ENCODE measurements at places on chromosomes 6 and 20.

DNA sequence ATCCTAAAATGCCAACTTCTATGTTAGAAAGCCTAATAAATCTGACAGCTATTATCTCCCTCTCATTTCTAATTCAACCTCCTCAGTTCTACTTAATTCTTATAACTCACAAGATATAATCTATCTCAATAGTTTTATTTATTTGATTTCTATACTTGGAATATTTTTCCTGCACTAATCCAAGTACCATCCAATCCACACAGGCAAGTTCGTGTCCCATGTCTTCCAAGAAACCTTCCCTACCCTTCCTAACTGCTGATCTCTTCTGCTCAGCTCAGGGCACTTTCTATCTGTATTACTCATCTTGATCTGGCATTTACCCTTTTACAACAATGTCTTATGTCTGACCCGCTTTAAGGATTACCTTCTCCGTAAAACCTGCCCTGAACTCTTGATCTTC, 18.2 kb downstream of the NCOA5 start:
- no peak for DNase-seq

DNA sequence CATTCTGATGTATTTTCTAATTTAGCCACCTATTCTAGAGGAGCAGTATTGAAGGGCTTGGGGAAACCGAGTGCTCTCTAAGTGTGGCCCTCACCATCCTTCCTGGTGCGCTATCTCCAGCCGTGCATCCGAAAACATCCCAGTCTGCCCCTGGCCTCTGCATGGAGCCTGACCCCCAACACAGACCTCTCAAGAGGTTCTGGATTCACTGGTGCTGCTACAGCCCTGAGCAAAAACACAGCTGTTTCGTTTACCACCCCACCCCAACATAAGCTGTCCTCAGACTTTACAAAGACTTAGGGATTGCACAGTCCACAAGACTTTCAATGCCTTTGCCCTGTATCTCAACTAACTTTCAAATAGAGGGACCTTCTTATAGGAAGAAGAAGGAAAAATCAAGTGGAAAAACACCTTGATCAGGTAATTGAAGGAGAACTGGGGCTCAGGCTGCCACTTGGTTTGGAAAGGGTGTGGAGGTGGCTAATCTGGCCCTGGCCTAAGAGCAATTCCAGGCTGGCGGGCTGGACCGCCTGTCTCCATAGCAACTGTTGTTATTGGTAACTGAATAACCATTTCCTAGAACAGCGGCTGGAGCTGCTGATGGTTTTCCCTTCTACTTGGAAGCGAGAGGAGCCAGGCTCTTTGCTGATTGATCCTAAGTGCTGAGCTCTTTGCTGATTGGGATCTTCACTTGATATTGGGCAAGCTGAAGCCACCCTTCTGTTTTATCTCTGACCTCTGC, 90.2 kb upstream of the TOX2 start:
- no peak for DNase-seq

DNA sequence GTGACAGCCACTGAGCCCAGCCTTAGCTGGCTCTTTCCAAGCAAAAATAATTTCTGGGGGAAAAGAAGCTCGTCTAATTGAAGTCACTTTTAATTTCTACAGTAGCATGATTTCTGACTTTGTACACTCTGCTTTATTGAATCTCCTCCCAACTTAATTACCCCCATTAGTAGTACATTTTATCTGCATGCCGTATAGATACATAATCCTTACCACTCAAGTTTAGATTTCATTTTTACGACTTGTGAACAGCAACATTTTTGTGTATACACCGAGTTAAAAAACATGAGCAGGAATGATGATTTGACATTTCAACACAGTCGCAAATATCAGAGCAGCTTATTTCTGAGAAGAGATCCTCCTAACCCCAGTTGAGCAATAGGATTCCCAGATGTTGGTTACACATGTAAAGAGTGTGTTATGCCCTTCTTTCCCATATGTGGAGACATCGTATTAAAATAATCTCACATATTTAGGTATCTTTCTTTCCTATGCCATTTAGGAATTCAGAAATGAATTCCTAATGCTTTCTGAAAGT, 127.3 kb upstream of the MTHFD1L start:
- no peak for DNase-seq

DNA sequence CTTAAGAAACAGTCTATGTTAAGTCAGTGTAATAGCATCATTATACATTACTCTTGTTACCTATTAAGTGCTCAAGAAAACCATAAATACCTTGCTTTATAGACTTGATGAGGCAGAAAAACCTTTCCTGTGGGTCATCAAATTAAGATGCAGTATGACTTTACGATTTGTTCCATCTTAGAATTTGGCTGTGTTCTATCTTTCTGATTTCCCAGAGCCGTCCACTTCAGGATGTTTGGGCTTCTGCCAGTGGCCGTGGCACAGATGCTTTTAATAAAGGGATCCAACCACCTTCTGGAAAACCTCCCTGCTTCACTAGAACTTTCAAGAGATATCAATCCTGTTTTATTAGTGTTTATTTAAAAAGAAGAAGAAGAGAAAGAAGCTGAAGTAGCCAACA, 71.2 kb downstream of the PDE7B start:
- no peak for DNase-seq

DNA sequence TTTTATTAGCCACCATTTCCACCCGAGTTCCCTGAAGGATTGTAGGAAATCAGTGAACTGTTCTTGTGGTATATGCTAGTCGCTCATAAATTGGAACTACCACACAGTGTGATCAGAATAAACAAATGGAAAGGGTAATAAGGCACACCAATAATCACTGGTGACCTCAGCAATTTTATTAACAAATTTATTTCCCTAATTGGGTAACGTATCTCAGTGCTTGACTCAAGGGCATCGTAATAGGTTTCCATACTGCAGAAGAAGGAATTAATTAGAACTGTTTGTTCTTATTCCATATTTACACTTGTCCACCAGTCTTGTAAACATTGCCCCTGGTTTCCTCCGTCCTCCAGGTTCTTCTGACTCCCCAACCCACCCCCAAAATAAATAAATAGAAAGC, 10.0 kb upstream of the UQCC2 start:
- DNase-seq: no peak

GRCh38 chr20:56420028-56420427, 8.0 kb downstream of the CASS4 start:
- no peak for DNase-seq

- DNase-seq: no peak
These were observed 25.1 kb upstream of the CDH22 start for GRCh38 chr20:46333161-46333991.

GRCh38 chr20:56454754-56455153, 13.7 kb upstream of the RTF2 start:
- no peak for DNase-seq

DNA sequence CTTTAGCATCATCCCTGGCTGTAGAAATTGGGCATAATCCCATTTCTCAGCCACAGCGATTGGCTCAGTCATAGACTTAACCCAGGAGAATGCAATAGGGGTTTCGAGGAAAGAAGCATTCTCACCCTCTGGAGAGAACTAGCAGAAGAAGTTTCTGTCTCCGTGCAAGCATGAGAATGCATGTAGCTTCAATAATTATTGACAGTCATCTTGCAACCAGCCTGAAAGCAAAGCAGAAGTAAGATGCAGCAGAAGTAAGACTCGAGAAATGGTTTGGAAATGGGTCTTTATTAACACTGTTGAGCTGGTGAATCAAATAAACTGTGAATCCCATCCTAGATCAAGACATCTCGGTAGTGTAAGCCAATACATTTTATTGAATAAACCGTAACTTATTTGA, 828.8 kb upstream of the GJE1 start:
- DNase-seq: no peak

- DNase-seq: no peak
These were observed 498.9 kb downstream of the BCKDHB start for GRCh38 chr6:80605165-80605989.

DNA sequence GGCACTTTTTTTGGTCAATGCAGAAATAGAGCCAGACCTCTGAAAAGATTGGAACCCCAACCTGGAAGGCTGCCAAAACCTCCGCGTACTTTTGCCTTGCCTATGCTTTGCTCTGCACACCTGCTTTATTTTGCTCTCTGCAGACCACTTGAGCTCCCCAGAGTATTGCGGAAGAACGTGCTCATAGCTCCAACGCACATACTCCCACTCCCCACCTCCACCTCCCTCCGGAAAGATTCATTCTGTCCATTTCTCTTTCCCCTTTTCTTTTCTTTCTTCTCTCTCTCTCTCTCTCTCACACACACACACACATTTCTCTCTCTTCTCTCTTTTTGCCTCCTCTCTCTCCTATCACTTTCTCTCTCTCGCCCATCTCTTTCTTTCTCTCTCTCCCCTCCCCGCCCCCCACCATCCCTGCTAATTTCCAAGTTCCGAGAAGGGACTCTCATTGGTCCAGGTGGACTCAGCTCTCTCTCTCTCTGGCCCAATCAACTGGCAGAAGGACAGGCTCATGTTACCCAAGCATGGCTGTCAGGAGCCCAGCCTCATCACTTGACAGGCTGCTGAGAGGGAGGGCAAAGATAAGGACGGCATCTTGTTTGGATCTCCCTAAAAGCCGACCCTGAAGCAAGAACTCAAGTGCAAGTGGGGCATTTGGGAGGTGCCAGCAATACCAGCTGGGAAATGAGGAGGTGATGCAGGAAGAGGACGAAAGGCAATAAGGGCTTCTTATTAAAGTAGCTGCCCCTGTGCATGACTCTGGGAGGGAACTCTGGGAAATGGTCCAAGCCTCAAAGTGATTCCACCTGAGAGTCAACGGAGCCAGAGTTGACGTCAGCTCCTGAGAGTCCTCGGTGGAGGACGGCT, 246.1 kb downstream of the LY86 start:
- DNase-seq: no peak

GRCh38 chr6:107666084-107666980, 157.8 kb downstream of the SCML4 start:
- no peak for DNase-seq

GRCh38 chr6:82589509-82590206, 226.0 kb downstream of the TPBG start:
- no peak for DNase-seq

DNA sequence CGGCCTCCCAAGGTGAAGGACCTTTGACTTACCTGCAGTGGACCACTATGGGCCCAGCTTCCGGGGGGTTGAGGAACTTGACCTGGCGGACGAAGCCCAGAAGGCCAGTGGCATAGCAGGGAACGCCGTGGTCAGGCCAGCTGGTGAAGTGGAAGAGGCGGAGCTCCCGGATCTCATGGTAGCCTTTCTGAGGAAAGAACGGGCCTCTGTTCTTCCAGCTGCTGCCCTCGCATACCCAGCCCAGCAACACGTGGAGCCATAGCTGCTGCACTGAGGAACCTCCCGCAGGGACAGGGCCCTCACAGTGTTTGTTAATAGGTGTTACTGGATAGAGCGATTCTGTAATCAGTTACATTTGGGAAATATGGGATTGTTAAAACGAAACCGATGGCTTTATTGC, 492.1 kb upstream of the CHD6 start:
- no peak for DNase-seq

DNA sequence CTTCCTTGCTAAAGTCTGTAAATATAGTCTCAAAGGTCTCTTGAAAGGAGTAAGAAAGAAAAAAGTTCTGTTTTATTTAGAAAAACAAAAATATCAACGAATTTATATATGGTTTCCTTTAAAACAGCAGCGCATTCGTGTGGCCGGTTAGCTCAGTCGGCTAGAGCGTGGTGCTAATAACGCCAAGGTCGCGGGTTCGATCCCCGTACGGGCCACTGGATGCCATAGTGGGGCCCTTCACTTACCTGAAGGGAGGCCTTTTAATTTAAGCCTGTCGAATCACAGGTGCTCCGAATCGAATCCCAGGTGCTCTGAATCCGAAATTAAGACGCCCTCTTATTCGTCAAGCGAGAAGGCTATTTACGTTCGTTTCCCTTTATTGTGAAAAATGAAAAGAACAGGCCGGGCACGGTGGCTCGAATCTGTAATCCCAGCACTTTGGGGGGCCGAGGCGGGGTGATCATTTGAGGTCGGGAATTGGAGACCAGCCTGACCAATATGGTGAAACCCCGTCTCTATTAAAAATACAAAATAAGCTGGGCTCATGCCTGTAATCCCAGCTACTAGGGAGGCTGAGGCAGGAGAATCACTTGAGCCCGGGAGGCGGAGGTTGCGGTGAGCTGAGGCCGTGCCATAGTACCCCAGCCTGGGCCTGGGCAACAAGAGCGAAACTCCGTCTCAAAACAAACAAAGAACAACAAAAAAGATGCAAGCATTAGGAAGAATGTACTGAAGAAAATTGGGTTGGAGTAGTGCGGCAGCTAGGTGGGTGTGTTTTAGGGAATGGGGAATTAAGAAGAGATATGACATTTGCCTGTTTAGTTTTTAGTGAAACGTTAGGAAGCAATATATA, 195.8 kb upstream of the ZNF184 start:
- DNase-seq: peak; percentile 13

DNA sequence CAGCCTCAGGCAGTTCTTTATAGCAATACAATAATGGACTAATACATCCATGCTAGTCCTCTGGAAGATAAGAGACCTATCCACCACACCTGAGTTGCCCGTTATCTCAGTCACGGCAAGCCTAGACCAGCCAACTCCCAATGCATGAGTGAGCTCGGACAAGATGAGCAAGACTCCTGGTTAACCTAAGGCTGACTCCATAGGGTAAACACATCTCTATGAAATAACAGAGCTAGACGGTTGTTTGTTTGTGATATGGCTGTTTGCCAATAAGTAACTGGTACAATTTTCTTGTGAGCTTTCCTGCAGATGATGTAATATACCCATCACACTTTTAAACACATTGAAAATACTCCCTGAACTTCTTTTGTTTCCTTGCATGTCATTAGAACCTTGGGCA, 70.6 kb upstream of the PHACTR1 start:
- DNase-seq: no peak

DNA sequence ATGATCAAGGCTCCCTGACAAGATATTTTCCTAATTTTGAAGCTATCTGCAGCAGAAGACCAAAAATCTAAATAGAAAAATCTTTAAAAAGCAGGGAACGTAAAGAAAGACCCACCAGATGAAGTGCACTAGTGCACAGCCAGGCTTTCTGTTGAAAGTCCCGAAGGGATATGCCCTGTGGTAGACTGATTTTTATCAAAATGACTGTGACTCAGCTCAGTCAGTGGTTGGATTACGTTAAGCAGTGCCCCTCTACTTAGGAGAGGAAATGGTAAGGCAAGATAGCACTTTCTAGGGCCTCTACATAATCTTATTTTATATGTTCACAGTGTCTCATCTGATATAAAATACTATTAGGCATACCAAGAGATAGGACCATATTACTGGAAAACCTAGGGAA, 123.4 kb upstream of the RAB32 start:
- DNase-seq: no peak

- no peak for DNase-seq
These were observed 21.2 kb downstream of the TGM2 start for GRCh38 chr20:38143646-38144554.

DNA sequence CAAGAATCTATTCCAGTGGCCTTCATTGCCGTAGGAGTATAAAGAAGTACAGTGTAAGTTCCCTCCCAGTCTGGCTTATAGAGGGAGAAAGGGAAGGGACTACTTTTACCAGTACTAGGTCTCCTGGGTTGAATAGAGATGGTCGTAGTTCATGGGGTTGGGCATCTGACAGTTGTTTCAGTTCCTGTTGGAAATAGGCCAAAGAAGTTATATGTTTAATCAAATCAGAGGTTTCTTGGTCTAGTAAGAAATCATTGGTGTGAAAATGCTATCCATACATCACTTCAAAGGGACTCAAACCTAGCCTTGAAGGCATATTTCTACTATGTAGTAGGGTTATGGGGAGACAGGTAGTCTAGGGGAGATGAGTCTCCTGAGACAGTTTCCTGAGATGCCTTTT, 45.6 kb upstream of the MAN1A1 start:
- DNase-seq: no peak

GRCh38 chr6:17305219-17306001, 24.2 kb downstream of the RBM24 start:
- DNase-seq: no peak

- no peak for DNase-seq
These were observed 24.8 kb downstream of the NFYA start for GRCh38 chr6:41097467-41098090.

All from activated naive CD4-positive, alpha-beta T cell (primary cell).